Omental fat pad (tissue), 4 donors: ENCODE measurements at places on chromosomes 2 and 18. TPM values are rescaled to one million over a fixed set of nuclear protein-coding genes. Genes with fewer than 3 reads are reported as not detected.

GRCh38 chr2:28325567-28326468 lies 66.8 kb upstream of the FOSL2 start:
- DNase-seq: no peak

ZC3H8 gene
- total RNA-seq: 26.0 TPM

GRCh38 chr18:28511413-28511821 lies 334.5 kb upstream of the CDH2 start:
- no peak for DNase-seq

CNTNAP5 gene
- not detected for total RNA-seq
